MCF 10A (cell line): ENCODE measurements at places on chromosomes 3 and 15. TPM values are rescaled to one million over a fixed set of nuclear protein-coding genes. Genes with fewer than 3 reads are reported as not detected.

Gene GTF2A2
- 152 and 165 TPM in 2 replicates for total RNA-seq

Gene GOLGA8J
- total RNA-seq = 0.21 TPM in 1 of 2 replicates, not detected in the other

Gene ZNF860
- total RNA-seq = 11.7 and 12.5 TPM in 2 replicates

Gene PLSCR2
- not detected in 2 replicates for total RNA-seq

Gene SGO1
- 6.8 and 12.2 TPM in 2 replicates for total RNA-seq

DNA sequence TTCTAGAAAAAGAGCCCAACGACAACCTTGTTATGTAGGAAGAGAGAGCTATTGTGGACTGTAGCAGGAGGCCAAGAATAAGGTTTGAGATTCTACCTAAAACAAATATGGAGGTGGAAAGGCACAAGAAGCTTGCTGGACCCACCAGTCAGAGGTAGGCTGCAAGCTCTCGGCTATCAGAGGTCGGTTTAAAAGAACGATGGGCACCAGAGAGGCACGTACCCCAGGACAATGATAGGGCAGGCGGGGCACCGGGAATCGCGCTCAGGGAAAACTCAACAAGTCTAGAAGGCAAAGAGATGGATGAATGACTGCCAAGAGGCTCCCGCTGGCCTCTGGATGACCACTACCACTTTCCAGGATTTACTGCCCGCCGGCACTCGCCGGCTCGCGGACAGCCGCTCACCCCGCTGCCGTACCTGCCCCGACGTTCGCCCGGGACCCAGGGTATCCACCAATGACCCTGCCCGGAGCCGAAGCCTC, 1.1 kb downstream of the HDGFL3 start:
- DNase-seq = peak; percentile 33

- peak; percentile 54 for DNase-seq
Observed at GRCh38 chr15:67836477-67836876, 3.4 kb downstream of the RNU6-1 start.

Gene KBTBD12
- not detected in 2 replicates for total RNA-seq

- peak; percentile 26 for DNase-seq
Observed at GRCh38 chr3:57659806-57660439, 33.0 kb downstream of the DENND6A start.

Gene WNT5A
- total RNA-seq = 9.5 and 14.5 TPM in 2 replicates

Gene TMCC1
- total RNA-seq = 22.5 and 31.2 TPM in 2 replicates

GRCh38 chr3:70231266-70231701, 81.2 kb downstream of the MDFIC2 start:
- DNase-seq = no peak

Gene NR1I2
- total RNA-seq = not detected in 2 replicates

DNA sequence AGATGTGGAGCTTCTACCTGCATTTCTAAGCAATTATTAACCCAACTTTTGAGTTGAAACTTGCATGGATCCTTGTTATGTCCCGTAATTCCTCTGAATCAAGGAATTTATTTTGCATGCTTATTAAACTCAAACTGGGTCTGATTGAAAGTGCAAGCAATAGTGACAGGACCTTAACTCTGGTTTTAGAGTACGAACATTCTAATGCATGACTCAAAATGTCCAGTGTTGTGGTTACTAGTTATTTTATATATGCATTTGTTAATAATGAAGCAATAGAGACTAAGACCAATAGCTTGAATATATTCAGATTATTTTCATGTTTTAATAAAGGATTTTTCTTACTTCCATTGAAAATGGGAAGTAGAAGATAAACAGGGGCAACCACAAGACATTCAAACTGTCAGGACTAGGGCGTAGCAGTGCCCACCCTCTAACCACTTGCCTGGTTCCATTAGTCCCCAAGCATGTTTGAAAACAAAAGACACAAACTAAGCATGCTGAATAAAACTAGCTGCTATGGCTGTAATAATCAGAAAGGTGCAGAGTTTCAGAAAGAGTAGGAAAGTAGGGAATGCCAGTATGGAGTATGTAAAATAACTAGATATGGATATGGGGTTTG, 28.1 kb downstream of the OIP5 start:
- no peak for DNase-seq

Gene ERICH6
- total RNA-seq = not detected in 2 replicates

Gene TMEM45A
- 4.1 and 8.0 TPM in 2 replicates for total RNA-seq

DNA sequence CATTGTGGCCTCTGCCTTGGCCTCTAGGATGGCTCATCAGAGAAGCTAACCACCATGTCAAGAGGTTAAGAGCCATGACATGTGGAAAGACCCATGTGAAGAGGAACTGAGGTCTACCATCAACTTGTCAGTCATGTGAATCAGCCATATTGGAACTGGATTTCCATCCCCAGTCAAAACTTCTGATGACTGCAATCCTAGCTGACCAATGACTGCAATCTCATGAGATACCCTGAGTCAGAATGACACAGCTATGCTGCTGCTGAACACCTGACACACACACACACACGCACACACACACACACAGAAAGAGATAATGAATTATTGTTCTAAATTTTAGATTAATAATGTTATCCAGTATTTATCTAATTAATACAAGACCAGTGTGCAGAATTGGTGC, 337.5 kb upstream of the LMCD1 start:
- DNase-seq = no peak

Gene KLF13
- total RNA-seq = 83.1 and 110 TPM in 2 replicates

DNA sequence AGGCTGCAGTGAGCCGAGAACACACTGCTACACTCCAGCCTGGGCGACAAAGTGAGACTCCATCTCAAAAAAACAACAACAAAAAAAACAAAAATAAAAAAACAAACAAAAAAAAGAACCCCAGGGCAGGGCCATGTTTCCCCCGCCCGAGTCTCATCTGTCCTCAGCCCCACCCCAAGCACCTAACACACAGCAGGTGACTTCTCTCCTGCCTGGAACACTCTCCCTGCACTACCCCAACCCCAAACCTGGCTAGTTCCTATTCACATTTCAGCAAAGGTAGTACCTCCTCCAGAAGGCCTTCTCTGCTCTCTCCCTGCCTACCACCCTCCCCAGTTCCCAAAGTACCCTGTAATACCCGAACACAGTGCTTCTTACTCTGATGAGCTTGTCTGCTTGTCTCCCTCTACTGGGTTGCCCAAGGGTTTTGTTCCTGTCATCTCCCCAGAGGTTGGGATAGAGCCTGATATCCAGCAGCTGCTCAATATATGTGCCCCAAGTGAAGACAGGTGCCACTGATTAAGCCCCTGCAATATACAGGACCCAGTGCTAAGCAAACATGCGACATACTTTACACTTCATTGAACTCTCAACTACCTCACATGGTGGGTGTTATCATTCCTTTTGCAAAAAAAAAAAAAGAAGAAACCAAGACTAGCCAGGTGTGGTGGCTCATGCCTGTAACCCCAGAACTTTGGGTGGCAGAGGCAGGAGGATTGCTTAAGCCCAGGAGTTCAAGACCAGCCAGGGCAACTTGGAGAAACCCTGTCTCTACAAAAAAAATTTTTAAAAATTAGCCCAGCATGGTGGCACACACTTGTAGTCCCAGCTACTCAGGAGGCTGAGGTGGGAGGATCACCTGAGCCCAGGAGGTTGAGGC, 103.6 kb downstream of the DAPK2 start:
- DNase-seq = no peak

GRCh38 chr15:92669432-92669831, 13.9 kb upstream of the FAM174B start:
- no peak for DNase-seq

Gene A4GNT
- total RNA-seq = not detected in 2 replicates

Gene CPN2
- not detected in 2 replicates for total RNA-seq

Gene CA12
- total RNA-seq = 19.6 and 20.3 TPM in 2 replicates

GRCh38 chr3:73707772-73708171, 83.0 kb upstream of the PDZRN3 start:
- DNase-seq = peak; percentile 14

Gene MYZAP
- 0.96 and 1.3 TPM in 2 replicates for total RNA-seq

DNA sequence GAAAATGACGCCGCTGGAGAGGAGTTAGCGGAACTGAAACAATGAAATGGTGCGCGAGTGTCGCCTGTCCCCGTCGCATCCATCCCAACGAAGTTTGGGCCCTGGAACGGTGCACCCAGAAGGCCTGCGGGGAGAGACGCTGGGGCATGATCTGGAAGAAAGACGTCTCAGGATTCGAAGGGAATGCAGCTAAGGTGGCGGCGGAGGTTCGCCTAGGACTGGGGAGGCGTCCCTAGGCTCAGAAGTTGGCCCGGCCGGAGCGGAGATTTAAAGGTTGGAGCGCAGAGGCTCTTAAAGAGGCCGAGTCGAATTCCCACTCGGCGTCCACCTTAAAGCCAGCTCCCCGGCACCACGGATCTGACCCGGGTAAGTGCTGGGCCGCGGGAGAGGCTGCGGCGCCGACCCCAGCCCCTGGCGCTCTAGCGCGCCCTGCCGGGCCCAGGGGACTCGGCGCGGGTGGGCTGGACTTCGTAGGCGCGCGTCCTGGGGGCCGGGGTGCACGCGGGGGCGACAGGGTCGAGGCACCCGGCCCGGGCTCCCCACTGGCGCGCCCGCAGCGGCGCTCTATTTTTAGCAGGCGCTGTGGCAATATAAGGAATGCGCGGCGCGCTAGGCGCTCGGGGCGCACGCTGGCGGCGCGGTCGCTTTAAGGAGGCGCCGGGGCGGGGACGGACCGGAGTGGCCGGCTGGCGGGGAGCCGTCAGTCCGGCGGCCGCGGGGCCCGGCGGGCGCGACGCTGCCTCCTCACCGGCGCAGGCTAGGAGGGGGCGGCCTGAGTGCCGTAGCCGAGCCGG, at the start of gene MRAS:
MRAS (plus strand) TSS at position 620 of the 794 bp plus-strand sequence. CDS start 24,305 bp downstream, outside the sequence.
- DNase-seq = peak; percentile 71

Gene GCNT3
- total RNA-seq = not detected in 2 replicates

DNA sequence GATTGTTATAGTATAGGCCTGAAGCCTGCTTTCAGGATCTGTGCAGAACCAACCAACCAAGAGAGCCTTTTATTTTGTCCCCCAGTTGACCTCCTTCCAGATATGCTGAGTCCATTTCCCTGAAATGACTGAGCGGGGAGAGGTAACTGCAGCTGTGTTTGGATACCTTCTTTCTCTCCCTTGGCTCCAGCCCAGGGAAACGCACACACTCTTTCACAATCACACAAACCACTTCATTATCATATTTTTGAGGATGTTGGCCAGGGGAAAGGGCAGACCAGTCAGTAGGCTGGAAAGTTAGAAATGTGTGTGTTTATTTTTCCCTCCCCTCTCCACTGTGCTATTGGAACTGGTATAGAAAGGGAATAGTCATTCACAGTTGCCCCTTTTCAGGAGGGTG, 417.7 kb upstream of the TBL1XR1 start:
- DNase-seq = peak; percentile 98

GRCh38 chr15:69629631-69630161, 177.1 kb downstream of the RPLP1 start:
- no peak for DNase-seq

DNA sequence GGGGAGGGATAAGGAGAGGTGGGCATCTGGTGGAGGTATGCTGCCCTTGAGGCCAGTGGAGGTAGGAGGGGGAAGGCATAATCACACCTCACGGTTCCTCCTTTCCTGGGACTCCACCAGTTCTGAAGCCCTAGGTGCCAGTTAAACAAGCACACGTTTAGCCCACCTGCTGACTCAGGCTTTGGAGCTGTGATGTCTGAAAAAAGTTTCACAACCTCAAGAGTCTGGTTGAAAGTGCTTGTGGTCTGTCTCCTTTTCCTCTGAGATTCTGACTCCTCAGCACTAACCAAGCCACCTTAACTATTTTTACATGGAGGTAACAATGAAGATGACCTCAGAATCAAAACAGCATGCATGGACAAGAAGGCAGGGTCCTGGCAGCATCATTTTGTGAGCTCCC, 23.0 kb downstream of the HPS3 start:
- DNase-seq = peak; percentile 42

Gene PRR20G
- not detected in 2 replicates for total RNA-seq

GRCh38 chr3:167852216-167852615, 116.7 kb downstream of the SERPINI1 start:
- no peak for DNase-seq

Gene MINAR1
- total RNA-seq = 0.47 and 0.49 TPM in 2 replicates

- DNase-seq = no peak
Observed at GRCh38 chr3:130876594-130876993, 17.3 kb upstream of the ATP2C1 start.

DNA sequence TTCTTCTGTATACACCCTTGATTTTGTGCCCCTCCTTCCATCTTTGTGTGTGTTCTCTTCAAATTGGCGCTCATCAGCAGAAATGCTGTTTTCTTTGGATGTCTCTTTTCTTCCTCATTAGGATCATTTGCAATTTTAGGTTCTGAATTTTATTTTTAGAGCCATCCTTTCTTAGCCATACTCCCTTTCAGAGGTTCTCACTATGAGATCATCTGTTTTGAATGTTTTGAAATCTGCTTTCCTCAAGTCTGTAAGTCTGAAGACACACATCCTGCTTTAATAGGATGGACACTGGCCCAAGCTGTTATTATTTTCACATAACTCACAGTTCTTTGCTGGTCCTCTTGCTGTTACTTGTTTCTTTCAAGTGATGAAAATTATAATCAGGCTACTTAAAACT, 124.8 kb downstream of the BDH1 start:
- no peak for DNase-seq

DNA sequence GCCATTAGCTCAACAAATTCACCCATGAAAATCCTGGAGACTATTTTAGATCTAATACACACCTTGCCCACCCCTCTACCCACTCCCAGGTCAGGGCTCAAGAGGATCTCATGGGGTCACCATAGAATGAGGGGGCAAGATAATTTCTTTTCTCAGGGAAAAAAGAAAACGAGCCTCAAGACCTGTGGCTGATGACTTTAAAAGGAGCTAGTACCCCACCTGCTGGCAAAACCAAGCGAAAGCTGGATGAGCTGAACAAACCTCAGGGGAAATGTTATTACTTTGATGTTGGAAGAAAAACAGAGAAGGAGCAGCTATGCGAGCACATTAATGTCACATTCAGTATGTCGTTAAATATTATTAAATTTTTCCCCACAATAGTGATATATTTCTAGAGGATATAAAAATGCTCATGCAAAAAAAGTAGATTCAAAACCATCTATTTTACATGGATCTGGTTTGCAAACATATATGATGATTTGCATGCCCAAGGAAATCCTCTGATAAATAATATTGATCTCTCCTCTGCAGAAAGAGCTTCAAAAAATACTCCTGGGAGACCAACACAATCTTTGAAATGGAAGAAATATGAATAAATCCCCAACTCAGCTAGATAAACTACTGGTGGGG, 37.7 kb downstream of the PLD1 start:
- peak; percentile 78 for DNase-seq

GRCh38 chr3:102614585-102614984, 179.8 kb downstream of the ZPLD1 start:
- no peak for DNase-seq
